ENCODE measurements at places on chromosomes 11 and 22. TPM values are rescaled to one million over a fixed set of nuclear protein-coding genes. Genes with fewer than 3 reads are reported as not detected.

Gene BTG4
- 1.5 TPM for total RNA-seq

Gene CASP5
- total RNA-seq = 2.1 TPM

Gene PDE2A
- 20.5 TPM for total RNA-seq

Gene SEPTIN3
- 0.51 TPM for total RNA-seq

DNA sequence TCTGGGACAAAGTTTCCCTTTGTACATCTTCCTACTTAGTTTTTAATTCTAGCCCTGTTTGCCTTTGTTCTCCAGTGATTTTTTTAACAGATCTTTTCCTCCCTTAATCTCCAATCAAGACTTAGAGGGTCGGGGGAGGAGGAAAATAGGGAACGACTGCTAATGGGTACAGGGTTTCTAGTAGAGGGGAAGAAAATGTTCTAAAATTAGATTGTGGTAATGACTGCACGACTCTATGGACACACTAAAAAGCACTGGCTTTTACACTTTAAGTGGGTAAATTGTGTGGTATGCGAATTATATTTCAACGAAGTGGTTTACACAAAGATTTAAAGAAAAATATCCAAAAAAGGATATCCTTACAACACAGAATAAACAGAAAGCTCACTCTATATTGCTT is 110.0 kb upstream of the SPON1 start:
- no peak for DNase-seq

DNA sequence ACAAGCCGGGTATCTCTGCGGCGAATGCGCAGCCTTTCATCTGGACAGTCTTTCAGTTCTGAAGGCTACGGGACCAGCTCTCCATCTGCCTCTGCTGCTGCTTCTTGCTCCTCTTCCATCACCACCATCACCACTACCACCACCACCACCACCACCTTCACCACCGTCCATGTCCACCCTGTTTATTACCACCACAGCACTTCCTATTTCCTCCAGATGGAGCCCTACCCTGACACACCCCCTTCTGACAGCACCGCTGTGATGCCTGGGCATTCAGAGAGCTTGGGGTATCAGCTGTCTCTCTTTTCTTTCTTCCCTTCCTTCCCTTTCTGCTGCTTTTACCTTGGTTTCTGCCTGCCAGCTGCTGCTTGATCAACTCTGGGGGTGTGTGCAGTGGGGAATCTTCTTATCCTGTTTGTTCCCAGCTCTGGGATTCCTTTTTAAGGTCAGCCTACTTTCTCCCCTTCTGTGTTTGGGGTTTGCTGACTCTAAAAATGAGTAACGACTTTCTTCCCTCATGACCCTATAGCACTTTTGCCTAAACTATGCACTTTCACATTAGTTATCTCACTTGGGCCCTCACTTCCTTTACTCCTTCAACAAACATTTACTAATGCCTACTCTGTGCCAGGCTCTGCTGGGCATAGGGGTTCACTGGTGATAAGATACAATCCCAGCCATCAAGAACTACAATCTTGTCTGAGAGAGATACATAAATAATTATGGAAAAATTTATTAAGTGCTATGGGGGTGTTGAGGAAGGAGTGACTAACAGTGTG is 7.8 kb upstream of the RRM1 start:
- no peak for DNase-seq

- DNase-seq = no peak
These were observed 8.9 kb downstream of the UVRAG start for GRCh38 chr11:75823946-75824345.
